Brain microvascular endothelial cell (primary cell): ENCODE measurements at places on chromosomes 16 and 17.

- DNase-seq: peak; percentile 80
These were observed 9.6 kb downstream of the CRISPLD2 start for GRCh38 chr16:84829168-84829965.

- peak; percentile 76 for DNase-seq
These were observed 596 bp downstream of the PROCA1 start for GRCh38 chr17:28710861-28711722.

GRCh38 chr16:78984887-78985464 lies 615.6 kb downstream of the MAF start:
- DNase-seq: no peak

DNA sequence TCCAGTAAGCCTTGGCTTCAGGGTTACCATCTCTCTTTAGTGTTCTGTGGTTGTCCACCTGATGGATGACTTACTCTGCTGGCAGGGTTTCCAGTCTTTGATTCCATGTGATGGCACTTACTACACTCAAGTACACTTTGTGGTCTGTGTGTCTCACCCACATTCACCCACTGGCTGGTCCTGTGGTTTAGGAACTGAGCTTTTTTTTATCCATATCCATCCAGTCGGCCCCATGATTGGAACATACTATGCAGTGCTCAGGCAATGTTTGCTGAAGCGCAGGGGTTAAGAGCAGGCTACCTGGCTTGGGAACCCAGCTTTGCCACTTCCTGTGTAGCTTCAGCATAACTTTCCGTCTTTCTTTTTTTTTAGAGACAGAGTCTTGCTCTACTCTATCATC lies 2.8 kb upstream of the FUS start:
- DNase-seq: no peak

DNA sequence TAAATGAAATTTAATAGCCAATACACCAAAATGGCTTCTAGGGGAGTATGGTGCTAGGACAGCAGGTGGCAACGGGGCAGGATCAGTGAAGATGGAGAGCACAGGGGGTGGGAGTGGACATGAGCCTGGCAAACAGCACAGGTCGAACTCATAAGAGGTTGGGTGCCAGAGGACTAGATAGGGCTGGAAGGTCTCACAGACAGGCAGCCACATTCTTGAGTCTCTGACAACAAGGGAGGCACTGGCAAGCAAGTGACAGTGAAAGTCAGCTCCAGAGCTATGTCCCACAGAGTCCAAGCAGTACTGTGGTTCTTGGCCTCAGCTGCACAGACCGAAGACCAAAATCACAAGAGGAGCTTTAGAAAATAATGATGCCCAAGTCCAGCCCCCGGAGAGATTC lies 61.2 kb downstream of the USP31 start:
- DNase-seq: no peak

DNA sequence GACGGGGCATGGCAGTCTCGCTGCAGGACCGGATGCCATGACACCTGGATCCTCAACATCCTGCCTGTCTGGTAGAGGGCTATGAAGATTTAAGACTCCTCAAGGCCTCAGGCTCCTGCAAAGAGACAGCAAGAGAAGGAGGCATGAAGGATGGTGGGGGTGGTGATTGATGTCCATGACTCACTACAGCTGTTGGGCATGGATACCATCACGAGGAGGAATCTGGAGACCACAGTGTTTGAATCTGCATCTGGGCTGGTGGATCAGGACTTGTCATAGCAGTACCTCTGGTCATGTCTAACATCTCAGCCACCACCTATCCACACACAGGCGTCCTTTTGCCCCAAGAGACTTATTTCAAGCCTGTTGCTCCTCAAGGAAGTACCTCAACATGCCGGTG lies 50.2 kb upstream of the WSCD1 start:
- DNase-seq: no peak

DNA sequence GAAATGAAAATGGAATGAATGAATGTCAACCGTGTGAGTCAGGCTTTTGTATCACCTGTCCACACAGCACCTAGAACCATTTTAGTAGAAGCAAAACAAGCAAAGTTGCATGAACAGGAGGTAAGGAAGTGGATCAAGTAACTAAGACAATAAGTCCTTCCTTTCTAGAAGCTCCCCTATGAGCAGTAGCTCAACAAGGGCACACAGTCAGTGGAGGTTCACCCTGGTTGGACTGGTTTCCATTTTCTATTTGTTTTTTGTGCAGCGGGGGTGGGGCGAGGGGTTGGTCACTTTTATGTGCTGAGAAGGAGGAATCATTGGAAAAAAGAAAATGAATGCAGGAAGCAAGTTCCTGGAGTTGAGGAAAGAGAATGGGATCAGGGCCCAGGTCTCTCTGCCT lies 4.0 kb upstream of the HSBP1 start:
- DNase-seq: no peak

GRCh38 chr17:9131371-9131770 lies 110.1 kb downstream of the NTN1 start:
- no peak for DNase-seq

DNA sequence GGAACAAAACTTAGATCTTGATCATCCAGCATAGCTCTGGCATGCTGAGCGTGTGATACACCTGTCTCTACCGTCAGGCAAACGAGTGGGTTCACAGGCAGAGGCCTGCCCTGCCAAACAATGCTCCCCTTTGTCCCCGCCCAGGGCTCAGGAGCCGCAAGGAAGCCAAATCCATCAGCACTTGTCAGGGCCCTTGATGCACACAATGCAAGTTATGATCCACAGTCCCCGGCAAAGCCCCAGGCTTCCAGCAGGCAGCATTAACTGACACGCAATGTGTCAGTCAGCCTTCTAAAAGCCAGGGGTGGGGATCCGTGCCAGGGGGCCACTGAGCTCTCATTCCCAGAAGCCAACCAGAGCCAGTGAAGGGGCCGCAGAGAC lies 460.9 kb downstream of the SLC39A11 start:
- DNase-seq: no peak

DNA sequence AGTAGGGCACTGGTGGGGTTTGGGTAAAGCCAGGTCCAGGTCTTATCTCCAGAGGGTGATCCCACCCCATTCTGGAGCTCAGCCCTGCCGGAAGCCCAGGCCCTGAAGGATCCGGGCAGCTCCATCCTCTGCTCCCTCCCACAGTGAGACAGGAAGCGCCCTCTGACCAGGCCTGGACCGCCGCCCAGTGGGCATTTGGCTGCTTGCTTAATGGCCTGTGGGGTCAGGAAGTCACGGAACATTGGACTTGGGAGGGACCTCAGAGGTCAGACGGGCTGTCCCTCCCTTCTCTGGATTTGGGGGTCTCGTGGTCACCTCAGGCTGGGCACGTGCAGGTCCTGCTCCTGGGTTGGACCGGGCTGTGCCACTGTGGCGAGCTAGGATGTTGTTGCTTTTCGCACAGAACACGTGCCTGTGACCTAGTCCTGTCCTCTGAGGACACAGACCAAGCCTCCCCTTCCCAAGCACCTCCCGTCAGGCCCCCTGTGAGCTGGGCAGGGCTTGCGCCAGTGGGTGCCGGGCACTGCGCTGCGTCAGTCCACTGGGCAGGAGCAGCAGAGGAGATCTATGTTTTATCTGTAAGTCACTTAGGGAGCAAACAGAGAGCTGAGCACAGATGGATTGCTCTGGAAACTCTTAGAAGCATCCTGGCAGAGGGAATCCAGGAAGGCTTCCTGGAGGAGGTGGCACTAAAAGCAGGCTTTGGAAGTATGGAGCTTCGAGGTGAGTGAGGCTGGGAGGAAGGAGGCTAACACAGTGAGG lies 49.4 kb upstream of the GSE1 start:
- DNase-seq: no peak

DNA sequence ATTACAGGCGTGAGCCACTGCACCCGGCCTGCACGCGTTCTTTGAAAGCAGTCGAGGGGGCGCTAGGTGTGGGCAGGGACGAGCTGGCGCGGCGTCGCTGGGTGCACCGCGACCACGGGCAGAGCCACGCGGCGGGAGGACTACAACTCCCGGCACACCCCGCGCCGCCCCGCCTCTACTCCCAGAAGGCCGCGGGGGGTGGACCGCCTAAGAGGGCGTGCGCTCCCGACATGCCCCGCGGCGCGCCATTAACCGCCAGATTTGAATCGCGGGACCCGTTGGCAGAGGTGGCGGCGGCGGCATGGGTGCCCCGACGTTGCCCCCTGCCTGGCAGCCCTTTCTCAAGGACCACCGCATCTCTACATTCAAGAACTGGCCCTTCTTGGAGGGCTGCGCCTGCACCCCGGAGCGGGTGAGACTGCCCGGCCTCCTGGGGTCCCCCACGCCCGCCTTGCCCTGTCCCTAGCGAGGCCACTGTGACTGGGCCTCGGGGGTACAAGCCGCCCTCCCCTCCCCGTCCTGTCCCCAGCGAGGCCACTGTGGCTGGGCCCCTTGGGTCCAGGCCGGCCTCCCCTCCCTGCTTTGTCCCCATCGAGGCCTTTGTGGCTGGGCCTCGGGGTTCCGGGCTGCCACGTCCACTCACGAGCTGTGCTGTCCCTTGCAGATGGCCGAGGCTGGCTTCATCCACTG lies at the start of gene BIRC5:
TSS of gene BIRC5 (plus strand) at position 238 of the 690 bp plus-strand sequence. CDS start at position 302, 64 bp downstream.
- DNase-seq: peak; percentile 63

DNA sequence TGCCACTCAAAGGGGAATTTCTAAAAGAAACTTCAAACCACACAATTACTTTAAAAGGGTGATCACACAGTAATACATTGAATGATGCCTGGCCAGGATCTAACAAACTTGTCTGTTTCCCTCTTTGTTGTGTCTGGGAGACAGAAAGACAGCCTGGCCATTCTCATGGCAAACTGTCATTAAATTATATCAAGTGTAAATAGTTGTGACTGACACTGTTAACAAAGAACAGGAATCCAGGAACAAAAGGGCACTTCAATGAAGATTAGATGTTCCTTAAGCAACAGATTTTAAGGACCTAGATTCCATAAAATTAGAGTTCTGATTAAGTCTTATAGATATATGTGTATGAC lies 383.6 kb downstream of the KCNJ2 start:
- no peak for DNase-seq

GRCh38 chr16:21652453-21652852 lies at the start of gene IGSF6:
TSS of gene IGSF6 (minus strand) at chr16:21652608. CDS start at chr16:21652598, 10 bp downstream.
- no peak for DNase-seq

GRCh38 chr16:86476956-86477534 lies 33.3 kb upstream of the FOXF1 start:
- DNase-seq: no peak
